ENCODE measurements at places on chromosomes 16 and 17.

- no peak for DNase-seq
These were observed 71.5 kb upstream of the PLCG2 start for GRCh38 chr16:81707411-81708265.

DNA sequence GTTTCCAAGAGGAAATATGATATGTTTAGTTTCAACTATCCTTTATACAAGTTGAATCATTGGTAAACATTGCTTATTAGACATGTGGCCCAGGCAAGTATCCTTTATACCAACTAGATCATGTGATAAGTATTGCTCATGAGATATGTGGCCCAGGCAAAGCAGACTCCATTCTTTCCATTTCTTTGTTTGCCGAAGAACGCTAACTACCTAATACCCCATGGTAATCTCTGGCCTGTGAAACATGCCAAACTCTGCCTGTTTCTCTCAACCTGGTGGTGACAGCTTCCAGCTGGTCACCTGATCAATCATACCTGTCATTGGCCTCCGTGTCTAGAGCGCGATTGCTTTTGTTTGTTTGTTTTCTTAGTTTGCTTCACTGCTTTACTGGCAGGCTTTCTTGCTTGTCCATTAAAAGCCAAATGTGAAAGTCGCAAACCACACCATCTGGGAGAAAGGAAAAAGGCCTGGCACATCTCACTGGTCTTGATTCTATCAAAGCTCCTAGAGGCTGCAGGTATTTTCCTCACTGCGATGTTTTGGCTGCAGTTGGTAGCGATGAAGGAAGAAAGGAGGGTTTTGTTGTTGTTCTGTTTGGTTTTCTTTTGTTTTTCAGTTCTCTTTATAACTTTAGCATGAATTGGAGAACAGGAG, 686.2 kb downstream of the KCNJ2 start:
- no peak for DNase-seq

DNA sequence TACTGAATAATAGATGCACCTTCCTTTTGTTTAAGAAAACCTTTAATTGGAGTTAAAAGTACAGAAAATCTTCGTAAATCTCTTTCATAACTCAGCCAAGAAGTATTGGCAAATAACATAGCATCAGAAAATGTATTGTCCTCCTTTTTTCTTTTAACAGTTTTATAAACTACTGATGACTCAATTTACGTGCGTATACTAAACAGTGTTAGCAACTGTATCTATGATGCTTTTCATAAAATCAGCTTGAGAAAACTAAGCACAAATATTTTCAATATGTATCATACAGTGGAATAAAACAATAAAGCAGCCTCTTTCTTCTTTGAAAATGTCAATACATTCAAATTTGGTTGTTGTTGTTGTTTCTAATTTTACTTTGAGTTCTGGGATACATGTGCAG, 88.6 kb downstream of the STXBP4 start:
- DNase-seq = no peak

- DNase-seq = no peak
These were observed 429.7 kb downstream of the CDH8 start for GRCh38 chr16:61606581-61606980.

GRCh38 chr17:44191941-44192496, 5.2 kb downstream of the TMUB2 start:
- no peak for DNase-seq

DNA sequence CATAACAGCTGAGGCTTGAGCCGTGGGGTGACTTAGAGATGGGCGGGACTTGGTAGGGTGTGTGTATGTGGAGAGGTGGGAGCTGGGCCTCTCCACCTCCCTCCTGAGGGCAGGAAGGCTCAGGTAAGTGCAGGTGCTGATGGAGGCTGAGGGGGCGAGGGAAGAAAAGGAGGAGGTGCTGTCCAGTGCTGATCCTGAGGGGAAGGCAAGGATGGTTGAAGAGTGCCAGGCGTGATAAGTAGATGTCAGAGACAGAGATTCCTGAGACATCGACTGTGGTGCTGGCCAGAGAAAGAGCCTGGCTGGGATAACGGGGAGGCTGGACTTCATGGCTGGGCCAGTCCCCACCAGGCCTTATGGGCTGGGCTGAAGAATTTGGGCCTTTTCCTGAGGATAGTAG, 159.1 kb downstream of the SDK2 start:
- no peak for DNase-seq

DNA sequence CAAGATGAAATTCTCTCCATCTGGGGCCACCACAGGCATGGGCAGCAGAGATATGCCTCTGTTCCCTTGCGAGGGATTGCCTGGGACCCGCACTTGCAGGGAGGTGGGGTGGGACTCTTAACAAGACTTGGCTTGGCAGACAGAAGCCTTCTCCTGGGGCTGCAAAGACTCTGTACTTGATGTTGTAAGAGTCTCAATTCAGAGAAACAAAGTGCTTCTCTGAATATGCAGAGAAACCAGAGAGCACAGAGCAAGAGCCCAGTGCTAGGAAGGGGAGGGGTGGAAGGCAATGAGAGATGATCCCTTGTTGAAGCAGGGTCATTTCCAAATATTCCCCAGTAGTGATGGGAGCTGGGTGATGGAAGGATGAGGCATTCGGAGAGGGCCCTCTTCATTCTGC, 2.2 kb downstream of the MMP28 start:
- DNase-seq = no peak

GRCh38 chr17:55037828-55038227, 69.3 kb downstream of the STXBP4 start:
- DNase-seq = no peak
